ENCODE measurements at places on chromosomes 12 and 14. TPM values are rescaled to one million over a fixed set of nuclear protein-coding genes. Genes with fewer than 3 reads are reported as not detected.

DNA sequence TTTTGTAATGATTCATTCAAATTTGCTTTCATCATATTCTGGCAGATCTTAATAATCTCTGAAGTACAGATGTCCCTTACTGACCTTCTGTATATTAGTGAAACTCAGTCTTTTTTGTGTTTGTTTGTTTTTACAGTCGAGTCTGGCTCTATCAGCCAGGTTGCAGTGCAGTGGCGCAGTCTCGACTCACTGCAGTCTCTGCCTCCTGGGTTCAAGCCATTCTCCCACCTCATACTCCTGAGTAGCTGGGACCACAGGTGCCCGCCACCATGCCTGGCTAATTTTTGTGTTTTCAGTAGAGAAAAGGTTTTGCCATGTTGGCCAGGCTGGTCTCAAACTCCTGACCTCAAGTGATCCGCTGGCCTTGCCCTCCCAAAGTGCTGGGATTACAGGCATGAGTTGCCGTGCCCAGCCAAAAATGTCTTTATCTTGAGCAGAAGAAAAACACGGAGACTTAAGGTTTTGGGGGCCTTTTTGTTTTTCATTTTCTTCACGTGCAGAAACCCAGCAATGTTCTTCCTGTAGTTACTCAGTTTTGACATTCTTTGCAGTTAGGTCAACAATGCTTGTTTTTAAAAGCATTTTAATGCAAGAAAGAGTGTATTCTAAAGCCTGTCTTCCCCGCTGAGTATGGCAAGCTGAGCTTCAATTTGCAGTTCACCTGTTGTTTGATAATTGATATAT is 79.5 kb downstream of the FAR2 start:
- no peak for DNase-seq

Gene A2M
- total RNA-seq = 20.9 TPM

DNA sequence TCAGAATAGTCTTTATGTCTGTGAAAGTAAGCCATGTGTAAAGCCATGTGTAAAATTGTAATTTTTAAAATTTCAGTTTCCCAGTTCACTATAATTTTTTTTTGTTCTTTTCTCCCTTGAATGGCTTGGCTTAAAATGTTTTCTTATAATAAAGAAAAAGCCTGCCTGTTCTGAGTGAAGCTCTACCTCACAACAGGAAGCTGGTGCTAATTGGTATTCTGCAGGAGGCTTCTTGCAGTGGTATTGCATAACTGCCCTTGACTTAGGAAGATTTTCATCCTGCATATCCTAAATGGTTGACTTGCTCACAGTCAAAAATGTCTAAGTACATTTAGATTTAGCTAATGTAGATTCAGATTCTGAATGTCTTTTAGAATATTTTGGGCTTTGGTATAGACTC is 49.5 kb downstream of the ATP2A2 start:
- peak; percentile 78 for DNase-seq

Gene SMIM41
- total RNA-seq = 0.43 TPM

DNA sequence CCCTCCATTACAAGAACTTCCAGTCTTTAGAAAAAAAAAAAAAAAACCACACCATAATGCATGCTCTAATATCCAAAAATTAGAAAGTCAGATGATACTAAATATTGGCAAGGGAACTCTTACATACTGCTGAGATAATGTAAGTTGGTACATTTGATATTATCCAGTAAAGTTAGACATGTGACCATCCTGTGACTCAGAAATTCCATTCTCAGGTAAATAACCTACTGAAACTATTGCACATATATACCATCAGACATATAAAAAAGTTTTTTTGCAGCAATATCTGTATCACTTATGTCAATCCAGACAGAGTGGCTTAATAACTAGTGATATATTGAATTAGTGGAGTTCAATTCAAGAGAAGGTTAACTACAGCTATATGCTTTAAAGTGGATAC is 63.5 kb downstream of the KITLG start:
- DNase-seq = no peak
